Urothelium cell line (cell line): ENCODE measurements at places on chromosomes 13 and 19.
A peak's percentile ranks its signal among the peaks of the same experiment; 100 is the strongest.

- DNase-seq = no peak
These were observed 2.7 kb upstream of the ELAVL3 start for GRCh38 chr19:11483366-11484111.

GRCh38 chr19:33405553-33406461 is 32.3 kb downstream of the CEBPG start:
- DNase-seq = no peak

DNA sequence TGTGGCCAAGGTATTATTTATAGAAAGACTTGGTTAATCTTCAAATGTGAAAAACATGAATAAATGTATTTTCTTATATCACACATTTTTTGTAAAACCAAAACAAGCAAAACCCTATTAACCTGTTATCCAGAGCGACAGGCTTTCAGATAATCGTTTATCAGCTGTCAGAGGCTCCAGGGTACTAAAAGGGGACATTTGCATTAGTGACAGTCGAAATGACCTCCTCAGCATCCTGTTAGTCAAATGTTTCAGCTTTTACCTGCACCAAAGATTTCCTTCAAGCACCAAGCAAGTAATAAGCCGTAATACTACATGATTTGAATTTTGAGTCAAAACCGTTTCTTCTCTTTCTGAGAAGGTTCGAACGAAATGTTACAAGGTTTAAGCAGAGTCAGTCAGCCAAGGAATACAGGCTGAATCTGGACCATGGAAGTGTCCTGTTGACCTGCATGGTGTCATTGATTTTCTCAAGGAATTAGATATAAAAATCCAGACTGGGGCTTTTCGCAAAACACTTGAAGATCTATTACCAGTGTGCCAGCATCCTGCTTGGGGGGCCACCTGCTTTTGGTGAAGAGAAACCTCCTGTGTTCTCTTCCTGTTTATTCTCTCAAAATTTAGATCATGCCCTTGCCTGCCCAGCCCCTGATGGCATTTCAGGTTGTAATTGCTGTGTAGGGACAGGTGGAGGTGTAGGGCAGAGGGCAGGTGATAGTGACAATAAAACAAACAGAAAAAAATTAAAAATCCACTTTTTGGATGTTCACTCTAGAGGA is 11.3 kb upstream of the RFC3 start:
- DNase-seq = no peak

GRCh38 chr13:99196466-99197116 is 4.1 kb upstream of the UBAC2 start:
- no peak for DNase-seq

DNA sequence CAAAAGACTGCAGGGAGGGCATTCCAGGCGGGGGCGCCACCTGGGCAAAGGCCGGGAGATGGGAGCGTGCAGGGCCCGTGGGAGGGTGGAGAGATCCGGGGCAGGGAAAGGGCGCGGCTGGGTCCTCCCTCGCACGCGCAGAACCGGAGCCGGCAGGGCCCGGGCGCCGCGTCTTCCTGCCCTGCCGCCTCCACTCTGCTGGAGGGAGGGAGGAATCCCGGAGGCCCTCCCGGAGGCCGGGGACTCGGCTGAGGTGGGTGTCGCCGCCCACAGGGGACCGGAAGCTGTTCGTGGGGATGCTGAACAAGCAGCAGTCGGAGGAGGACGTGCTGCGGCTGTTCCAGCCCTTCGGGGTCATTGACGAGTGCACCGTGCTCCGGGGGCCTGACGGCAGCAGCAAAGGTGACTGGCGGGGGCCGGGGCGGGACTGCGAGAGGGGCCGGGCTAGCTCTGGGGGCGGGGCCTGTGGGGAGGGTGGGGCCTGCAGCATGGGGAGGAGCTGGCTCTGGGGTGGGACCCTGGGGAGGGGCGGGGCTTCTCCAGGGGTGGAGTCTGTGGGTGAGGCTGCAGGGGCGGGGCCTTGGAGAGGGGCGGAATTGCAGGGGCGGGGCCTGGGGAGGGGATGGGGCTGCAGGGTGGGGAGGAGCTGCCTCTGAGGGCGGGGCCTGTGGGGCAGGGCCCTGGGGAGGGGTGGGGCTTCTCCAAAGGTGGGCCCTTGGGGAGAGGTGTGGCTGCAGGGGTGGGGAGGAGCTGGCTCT is 51.3 kb downstream of the CELF5 start:
- peak; percentile 93 for DNase-seq

DNA sequence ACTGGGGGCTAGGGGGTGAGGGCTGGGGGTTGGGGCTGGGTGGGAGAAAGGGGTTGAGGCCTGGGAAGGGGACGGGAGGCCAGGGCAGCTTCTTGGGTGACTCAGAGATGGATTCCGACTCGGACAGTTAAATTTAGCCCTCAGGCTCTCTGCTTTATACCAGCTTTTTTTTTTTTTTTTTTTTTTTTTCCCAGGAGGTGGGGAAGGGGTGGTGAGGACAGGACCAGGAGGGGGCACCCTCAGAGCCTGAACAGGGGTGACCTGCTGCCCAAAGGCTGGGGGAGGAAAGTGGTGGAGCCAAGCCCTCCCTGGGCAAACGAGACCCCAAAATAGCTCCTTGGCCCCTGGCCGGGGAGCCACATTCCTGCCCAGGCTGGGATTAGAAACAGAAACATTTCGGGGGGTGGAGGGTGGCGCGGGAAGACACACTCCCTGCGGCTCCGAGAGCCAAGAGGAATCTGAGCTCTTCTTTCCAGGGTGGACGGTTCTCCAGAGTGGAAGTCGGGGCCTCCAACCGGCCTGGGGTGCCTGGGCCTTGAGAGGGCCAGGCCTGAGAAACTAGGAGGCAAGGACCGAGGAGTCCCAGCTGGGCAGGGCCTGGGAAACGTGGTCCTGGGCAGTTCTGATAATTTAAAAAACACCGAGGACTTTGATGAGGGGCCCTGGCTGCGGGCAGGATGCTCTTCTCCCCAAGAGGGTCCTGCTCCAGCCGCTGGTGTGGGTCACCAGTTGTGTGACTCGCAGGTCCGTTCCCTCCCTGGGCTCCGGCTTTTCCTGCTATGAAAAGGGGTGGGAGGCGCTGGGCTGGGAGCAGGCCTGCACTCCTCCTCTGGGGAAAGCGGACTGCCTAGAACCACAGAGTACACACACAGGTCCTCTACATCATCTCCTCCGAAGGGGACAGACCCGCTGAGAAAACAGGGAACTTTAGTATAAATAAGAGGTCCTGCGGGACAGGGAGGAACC is 813 bp upstream of the DMPK start:
- DNase-seq = peak; percentile 49

DNA sequence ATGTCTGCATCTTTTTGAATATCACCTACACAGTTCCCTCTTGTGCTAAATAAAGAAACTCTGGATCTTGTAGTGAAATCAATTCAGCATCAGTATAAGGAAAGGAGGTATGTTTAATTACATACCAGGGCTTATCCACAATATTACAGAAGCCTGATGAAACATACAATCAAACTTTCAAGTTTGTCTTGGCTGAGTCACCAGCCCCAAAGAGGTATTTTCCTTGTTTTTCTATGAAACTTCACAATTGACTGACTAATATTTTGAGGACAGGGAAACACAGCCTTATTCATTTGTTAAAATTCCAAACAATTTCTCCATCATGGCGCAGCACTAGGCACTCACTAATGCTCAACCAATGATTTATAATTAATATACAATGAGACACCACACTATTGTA is 952.4 kb downstream of the PCDH17 start:
- no peak for DNase-seq

- DNase-seq = no peak
These were observed 124.5 kb downstream of the ABCC4 start for GRCh38 chr13:95176611-95177259.

DNA sequence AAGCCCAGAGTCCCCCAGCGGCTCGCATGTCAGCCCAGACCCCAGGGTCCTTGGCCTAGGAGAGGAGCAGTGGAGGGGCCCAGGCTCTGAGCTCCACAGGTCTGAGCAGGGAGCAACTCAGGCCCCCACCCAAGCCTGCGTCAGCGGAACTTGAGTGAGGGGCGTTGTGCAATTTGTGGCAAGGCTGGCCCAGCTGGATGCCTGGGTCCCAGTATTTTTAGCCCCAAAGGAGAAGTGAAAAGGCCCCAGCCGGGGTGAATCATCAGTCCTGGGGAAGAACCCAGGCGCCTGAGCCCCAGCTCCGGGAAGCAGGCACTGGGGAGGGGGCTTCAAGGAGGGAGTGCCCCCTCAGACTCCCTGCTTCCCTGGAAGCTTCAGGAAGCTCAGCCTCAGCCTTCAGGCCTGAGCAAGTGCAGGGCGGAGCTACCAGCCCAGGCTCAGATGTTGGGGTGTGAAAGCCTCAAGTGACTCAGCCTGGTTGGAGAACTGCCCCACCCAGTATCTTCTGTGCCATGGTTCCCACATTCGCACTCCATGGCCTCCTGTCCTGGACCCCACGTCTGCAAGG is 7.2 kb downstream of the MED29 start:
- DNase-seq = no peak
